H7 (cell line): ENCODE measurements at places on chromosomes 5 and 9.
A peak's percentile ranks its signal among the peaks of the same experiment; 100 is the strongest.

DNA sequence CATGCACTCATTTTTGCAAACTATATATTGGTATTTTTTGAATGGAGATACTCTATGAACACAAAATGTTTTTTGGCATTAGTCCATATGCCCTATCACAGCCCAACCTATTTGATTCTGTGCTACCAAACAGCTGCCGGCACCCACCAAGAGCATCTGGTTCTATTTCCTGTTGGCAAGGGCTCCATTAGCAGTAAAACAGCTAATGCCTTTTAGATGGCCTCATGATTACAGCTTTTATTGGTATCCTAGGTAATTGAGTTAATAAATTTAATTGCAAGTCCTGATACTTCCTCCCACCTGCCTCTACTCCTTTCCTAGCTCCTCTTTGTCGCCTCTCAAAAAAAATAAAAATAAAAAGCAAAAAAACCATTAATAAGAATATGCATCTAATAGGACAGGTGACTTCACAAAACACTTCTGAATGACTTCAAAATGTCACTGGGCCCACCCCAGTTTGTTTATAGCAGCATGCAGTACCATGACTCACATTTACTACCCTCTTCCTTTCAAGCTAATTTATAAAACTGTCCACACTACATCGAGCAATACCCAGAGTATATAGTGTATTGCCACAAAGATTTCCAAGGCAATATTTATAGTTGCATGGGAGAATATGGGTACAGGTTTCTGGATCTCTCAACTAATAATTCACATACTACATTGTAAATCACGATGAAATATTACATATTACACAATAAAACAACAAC is 620.4 kb downstream of the SLCO4C1 start:
- DNase-seq, result no peak

- DNase-seq, result no peak
Observed at GRCh38 chr5:9387879-9388278, 158.0 kb downstream of the SEMA5A start.

DNA sequence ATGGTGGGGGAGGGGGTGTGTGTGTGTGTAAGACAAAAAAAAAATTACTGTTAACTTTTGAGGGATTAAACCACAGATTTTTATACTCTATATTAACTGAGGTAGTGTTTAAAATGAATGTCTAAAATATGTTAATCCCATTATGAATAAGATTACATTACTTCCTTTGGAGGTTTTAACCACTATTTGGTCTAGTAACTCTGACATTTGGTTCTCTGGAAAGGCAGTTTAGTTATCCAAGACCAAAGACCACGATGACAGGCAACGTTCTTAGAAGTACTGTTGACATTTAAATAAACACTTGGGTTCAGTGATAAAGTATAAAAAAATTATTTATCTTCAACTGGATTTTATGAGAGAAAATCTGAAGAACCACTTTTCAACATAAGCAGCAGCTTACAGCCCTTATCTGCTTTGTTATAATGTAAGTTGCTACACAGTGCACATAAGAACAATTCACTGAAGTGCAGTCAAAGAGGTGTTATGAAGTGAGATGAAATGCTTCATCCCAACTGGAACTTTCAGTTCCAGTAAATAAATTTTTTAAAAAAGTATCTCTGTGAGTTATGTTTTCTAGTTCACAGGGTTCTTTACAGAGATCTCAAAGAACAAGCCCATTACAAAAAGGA is 94.5 kb downstream of the OSMR start:
- DNase-seq, result no peak

DNA sequence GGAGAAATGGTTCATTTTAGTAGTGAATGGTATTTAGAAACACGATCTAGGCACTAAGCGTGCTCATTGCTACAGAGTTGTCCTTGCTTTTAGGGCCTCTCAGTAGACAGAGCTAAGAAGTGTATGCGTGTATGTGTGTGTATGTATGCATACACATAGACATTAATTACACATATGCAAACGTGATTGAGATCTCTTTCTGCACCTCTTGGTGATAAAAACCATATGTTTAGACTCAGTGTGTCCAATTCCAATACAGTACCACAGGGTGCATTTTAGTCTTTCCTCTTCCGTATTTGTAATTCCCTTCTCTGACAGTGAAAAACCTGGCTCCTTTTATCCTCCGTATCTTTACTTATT is 13.1 kb downstream of the TRIO start:
- no peak for DNase-seq

DNA sequence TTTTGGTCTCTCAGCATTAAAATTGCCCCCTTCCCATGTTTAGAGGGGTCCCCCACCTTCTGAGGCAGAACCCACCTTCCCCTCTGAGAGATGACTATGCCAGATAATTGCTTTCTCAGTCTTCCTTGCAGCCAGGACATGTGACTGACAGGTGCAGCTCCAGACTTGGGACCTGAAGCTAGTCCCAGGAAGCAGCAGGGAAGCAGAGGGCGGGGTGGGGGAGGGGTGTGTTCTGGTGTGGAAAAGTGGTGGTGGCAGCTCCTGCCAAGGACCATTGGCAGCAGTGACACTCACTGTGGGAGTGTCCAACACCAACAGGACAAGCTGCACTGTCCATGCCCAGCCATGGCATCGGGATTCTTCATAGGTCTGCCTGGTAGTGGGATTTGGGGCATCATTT is 2.3 kb downstream of the EIF4E1B start:
- no peak for DNase-seq

GRCh38 chr9:126699401-126699881 is 85.7 kb downstream of the LMX1B start:
- DNase-seq, result peak; percentile 44
